D341Med (cell line): ENCODE measurements at places on chromosomes 2 and 18.

- no peak for DNase-seq
Measured at GRCh38 chr2:3465844-3466481, 53.4 kb downstream of the ADI1 start.

DNA sequence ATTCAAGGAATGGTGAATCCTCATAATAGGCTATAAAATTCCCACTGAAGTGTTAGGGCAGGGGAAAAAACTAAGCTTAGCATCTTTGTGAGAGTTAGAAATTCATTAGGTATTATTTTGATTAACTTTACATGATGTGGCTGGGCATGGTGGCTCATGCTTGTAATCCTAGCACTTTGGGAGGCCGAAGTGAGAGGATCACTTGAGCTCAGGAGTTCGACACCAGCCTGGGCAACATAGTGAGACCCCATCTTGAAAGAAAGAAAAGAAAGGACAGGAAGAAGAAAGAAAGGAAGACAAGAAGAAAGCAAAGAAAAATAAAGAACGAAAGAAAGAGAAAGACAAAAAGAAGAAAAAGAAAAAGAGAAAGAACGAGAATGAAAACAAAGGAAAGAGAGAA, 40.0 kb downstream of the SNRPD1 start:
- DNase-seq = no peak

GRCh38 chr2:12196495-12196894, 450.1 kb downstream of the LPIN1 start:
- no peak for DNase-seq

DNA sequence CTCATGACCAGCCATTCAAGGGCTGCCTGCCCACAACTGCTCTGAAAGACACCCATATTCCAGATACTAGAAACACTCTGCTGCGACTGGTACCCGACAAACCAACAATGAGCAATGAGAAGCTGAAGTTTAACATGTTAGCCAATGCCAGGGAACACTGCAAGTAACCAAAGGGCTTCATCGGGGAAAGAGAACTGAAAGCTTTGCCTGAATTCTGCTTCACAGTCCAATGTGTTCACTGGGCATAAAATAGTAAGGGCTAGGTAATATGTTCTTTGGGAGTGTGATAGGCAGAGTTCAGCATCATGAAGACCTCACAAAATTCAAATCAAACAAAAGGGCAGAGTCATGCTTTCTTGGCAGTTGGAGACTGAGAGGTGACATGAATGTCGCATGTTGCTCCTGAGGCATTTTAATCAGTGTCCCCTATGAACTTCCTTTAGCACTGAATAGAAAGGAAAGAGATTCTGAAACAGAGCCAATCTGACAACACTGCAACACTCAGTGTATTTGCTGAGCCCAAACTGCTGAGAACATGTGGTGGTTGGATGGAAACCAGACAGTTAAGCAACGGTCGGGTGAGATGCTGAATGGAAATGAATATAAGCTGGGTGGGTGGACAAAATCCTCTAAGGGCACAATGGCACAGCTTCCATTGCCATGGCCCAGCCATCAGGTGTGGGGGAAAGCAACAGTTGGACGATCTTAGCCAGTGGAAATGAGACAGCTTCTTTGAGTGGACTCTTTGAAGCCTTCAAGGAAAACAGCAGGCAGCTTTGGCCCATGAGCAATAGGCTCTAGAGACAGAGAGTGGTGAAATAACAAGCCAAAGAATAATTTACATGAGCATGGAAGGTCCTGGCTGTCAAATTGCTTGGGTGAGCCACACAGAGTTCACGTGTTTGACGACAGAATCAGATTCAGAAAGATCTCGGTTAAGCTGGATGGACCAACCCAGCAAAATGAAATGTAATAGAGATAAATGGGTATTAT, 277.5 kb downstream of the AFF3 start:
- DNase-seq = no peak

DNA sequence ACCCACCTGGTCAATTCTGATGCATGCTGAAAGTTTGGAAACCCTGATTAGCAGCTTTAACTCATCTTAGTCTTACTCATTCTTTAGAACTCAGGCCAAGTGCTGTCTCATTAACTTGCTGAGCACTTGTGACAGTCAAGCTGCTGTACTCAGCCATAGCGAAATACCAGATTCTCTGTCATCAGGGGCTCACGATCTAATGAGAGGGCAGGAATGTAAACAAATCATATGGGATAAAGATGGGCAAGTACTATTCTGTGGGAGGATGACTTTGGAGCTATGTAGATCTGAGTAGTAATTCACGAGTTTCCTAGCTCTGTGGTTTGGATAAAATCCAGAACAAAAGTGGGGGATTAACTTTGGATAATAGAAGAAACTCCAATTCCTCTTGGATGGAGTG, 376.6 kb downstream of the HRH4 start:
- no peak for DNase-seq

DNA sequence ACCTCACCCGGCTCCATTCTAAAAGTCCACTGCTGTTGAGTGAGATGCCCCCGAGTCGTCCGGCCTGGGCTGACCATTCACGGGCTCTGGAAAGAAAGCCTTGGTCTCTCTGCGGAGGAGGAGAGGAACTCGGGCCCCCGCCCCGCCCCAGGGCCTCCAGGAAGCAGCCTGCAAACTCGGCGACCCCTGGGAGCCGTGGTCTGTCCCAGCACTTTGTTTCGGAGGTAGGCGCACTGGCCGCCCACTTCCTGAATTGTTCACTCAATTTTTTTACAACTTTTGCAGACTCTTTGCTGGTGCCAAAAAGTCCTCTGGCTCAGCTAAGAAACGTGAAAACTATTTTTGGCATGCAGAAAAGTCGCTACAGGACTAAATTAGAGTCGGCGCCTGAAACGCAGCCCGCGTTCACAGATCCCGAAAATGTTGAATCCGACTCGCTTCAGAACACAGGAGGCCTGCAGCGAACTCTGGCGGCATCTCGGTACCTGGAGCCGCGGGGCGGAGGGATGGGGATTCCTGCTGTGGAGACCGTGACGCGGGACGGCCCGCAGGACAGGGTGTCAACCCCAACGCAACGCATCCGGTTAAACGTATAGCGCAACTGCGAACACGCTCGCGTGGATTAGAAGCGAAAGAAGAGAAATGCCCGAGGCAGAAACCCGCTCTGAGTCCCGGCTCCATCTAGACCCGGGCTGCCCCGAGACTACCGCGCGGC, 1.5 kb downstream of the PXDN start:
- DNase-seq = no peak

- no peak for DNase-seq
Measured at GRCh38 chr2:118325321-118325955, 237.2 kb downstream of the INSIG2 start.

DNA sequence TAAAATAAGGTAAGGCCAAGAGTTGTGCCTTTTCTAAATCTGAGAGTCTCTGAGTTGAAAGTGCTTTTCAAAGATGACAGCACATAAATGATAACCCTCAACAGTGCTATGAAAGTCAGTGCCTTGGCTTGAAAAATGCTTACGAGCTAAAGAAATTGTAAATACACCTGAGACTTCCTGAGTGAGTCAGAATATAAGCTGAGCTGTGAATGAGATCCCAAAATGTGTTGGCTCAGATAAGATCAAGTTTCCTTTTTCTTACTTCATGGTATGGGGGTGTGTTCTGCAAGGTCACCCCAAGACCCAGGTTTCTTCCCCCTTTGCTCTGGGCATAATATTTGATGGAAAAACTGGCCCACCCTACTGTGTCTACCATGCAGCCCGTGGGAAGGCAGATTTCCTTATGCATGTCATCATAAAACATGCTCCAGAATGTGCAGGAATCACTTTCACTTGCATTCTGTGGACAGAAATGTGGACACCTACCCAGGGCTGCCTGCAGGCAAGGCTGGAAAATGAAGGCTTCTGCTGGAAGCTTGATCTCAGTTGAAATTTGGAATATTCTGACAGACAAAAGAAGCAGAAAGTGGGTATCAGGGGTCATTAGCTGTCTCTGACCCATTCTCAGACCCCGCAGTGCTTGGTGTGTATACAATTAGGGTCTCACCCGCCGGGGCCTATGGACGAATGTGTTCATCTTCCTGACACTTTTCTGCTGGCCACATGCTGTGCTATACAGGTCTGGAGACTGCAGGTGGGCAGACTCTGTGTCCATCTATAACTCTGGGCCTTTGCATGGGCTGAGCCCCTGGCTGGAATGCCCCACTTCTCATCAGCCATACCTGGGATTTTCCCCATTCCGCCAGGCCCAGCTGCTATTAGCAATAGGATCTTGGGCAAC, 212.6 kb downstream of the SH3RF3 start:
- DNase-seq = no peak

- no peak for DNase-seq
Measured at GRCh38 chr18:12468445-12468844, 60.7 kb downstream of the PRELID3A start.

DNA sequence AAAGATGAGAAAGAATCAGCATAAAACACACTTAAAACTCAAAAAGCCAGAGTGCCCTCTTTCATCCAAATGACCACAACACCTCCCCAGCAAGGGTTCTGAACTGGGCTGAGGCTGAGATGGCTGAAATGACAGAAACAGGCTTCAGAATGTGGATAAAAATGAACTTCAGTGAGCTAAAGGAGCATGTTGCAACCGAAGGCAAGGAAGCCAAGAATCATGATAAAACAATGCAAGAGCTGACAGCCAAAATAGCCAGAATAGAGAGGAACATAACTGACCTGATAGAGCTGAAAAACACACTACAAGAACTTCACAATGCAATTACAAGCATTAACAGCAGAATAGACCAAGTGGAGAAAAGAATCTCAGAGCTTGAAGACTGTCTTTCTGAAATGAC, 12.2 kb upstream of the PSMA8 start:
- no peak for DNase-seq

- DNase-seq = no peak
Measured at GRCh38 chr2:16644221-16644925, 21.3 kb downstream of the CYRIA start.

GRCh38 chr2:30222031-30222430, 9.3 kb upstream of the LBH start:
- no peak for DNase-seq
